ENCODE measurements at places on chromosomes 4 and X. TPM values are rescaled to one million over a fixed set of nuclear protein-coding genes. Genes with fewer than 3 reads are reported as not detected.

DNA sequence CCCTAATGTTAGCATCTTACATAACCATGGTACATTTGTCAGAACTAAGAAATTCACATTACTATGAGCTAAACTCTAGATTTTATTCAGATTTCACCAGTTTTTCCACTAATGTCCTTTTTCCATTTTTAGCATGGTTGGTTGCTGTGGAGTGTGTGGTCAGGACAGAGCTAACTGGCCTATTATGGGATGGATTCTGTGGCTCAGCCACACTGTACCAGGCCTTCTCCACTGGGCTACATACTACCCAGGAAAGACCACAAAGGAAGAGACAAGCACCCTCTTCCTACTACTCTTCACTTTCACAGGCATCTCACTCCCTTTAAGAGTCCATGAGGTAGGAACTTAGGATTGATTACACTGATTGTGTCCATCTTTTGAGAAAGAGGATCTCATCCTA lies 67.4 kb downstream of the ZNF827 start:
- DNase-seq = no peak

- no peak for DNase-seq
Observed at GRCh38 chrX:68045008-68045577, 388.2 kb downstream of the OPHN1 start.

DNA sequence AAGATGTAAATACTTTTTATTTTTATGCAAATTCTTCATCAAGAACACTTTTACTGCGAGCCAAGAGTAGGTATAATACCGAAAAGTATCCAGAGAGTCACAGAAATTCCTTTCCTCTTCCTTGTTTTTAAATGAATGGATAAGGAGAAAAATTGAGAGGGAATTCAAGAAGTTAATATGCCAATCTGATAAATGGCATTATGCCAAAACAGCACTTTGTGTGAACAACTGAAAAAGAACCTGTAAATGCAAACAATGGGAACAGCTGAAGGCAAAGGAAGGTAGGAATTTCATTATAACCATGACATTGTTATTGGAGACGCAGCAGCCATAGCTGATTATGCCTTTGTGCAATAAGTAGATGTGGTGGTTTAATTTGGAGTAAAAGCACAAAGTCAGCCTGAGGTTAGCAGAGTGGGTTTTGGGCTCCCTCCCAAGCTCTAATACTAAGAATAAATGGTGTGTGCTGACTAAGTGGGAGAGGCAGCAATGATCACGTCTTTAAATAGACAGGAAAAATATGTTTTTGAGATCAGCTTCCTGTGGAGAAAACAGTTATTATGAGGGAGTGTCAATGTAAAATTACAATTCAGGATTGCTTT lies 209.8 kb upstream of the NDST4 start:
- no peak for DNase-seq

DNA sequence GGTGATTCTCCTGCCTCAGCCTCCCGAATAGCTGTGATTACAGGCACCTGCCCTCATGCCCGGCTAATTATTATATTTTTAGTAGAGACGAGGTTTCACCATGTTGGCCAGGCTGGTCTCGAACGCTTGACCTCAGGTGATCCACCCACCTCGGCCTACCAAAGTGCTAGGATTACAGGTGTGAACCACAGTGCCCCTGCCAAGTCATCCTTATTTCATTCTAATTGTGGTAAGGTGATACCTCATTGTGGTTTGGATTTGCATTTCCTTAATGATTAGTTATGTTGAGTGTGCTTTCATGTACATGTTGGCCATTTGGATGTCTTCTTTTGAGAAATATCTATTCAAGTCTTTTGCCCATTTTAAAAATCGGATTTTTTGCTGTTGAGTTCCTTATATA lies 93.0 kb downstream of the USP9X start:
- DNase-seq = no peak

DNA sequence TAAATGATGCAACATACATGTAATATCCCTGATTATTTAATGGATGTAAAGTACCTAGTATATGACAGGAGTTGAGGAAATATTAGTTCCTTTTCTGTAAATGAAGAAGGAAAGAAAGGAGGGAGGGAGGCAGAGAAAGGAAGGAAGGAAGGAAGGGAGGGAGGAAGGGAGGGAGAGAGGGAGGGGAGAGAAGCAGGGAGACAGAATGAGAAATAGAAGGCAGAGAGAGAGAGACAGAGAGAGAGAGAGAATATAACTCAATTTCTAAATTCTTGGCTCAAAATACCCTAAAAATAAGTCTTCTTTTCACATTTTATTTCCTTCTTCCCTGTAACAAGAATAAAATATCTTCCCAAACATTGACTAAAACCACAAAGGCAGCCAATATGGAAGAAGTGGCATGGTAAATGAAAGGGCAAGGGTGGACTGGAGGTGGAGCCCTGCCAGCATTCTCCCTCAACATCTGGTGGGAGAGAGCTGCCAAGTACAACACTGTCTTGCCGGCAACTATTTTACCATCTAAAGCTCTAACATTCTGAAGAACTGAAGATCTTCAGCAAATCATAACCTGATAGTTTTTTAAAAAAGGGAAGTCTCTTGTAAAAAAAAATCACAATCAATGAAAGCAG lies 245.1 kb downstream of the PPP3CA start:
- DNase-seq = no peak

- DNase-seq = peak; percentile 22
Observed at GRCh38 chr4:1407657-1408333, 1.6 kb upstream of the NKX1-1 start.

GRCh38 chr4:152075253-152075928 lies 314.6 kb upstream of the GATB start:
- DNase-seq = no peak

- no peak for DNase-seq
Observed at GRCh38 chr4:89314291-89314690, 6.7 kb upstream of the GPRIN3 start.

DNA sequence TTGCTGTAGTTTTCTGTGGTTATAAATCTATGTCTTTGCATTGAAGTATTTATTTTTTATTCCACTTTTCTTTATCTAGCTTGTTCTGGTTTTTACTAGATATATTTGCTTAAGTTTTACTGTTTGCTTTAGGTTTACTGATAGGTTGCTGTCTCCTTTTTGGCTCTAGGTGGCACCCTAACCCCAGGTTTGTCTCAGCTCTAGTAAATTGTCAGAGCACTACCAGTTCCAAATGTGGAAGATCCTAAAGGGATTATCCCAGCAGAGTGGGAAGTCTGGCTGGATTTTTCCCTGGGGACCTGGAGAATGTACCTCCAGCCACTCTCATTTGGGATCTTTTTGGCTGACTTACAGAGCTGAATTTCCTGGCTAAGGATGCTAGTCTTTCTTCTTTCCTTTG lies 106.1 kb downstream of the PBDC1 start:
- peak; percentile 39 for DNase-seq

- no peak for DNase-seq
Observed at GRCh38 chr4:109365939-109366338, 63.5 kb upstream of the COL25A1 start.

GRCh38 chr4:113978561-113979147 lies 793 bp downstream of the ARSJ start:
- DNase-seq = peak; percentile 56

DNA sequence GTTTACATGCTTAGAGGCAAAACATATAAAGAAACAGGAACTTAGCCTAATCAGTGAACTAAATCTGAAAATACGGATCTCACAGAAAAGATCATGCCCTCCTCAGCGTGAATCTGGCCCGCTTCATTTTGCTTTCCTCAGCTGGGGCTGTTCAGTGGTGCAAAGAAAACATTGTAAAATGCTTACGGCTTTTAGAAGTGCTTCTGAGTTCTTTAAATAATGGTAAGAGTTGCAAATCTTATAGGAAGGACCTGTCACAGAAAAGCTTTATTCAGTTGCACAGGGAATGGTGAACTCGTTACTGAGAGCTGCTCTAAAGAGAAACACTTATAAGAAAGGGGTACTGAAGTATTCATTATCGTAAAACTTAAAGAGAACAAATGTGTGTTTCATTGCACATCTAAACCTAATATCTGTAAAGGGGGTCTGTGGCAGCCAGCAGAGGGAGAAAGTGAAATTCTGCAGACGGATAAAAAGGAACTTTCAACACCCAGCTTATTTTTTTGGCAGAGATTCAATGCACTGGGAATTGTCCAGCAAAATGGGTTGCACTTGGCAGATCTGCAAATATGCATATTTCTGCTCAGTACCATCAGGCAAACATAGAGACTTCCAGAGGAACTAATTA lies 139.2 kb upstream of the ANK2 start:
- no peak for DNase-seq

- DNase-seq = no peak
Observed at GRCh38 chrX:72536542-72536941, 36.1 kb downstream of the HDAC8 start.

DNA sequence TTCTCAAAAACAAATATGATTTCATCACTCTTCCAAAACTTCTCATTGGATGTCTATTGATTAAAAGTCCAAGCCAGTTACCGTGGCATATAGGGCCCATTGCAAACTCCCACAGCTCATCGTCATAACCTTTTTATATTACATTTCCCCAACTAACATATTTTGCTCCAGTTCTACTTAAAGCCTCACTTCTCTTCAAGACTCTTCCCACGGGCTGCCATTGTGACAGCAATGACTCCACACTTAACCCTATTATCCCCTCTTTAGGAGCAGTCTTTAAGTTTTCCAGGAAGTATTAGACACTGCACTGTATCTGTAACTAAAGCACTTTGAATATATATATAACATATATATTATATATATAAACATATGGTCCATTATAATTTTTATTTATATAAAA lies 44.5 kb downstream of the DTHD1 start:
- no peak for DNase-seq

- DNase-seq = no peak
Observed at GRCh38 chrX:108053218-108053617, 8.4 kb downstream of the VSIG1 start.

GRCh38 chr4:127622921-127623796 lies 9.6 kb upstream of the INTU start:
- DNase-seq = peak; percentile 86

GRCh38 chrX:71653344-71653743 lies 14.0 kb upstream of the LOC101059915 start:
- DNase-seq = no peak

DNA sequence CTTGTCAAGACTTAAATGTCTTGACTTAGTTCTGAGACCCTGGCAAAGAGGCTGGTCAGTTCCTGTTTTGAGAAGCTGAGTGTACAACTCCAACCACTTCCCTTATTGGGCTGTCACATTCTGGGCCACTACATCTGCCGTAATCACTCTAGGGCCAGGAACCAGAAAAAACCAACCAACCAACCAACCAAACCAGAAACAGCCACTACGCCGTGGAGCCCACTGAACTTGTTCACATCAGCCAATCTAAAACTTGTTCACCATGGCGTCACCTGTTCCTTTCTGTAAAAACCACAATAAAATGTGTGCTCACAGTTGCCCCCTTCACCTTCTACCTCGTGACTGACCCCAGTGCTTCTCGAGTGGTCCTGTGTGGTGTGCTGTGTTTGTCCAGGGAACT lies 107.3 kb downstream of the JADE1 start:
- DNase-seq = no peak

- no peak for DNase-seq
Observed at GRCh38 chr4:145890689-145891088, 47.9 kb downstream of the ZNF827 start.

GRCh38 chrX:46754036-46754435 lies 4.9 kb downstream of the SLC9A7 start:
- DNase-seq = no peak

DNA sequence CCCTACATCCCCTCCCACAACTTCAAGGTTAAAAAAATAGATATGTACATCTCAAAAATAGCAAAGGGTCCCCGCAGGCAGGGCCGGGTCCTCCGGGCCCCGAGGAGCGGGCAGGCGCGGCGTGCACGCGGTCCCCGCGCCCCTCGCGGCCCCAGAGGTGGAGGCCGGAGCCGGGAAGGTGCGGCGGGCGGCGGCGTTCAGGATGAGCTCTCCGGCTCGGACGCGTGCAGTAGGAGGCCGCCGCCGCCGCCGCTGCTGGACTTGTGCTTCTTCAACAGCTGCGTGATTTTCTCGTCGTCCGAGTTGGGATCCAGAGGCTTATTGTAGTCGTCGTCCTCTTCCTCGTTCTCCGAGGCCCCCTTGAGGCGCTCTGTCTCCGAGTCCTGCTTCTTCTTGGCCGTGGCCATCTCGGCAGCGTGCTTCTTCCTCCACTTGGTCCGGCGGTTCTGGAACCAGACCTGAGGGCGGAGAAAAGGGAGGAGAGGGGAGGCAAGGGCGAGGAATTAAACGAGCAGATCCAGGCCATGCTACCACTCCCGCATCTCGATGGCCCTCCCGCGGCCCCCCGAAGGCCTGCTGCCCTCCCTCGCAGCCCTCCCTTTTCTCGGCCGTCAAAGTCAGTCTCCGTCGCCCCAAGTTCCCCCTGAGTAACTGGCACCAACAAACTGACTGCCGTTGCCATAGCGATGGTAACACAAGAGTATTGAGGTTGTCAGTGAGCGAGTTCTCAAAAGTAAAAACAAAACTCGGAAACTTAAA lies 5.8 kb downstream of the NKX6-1 start:
- DNase-seq = peak; percentile 77

GRCh38 chrX:72002875-72003274 lies 92.2 kb downstream of the NHSL2 start:
- peak; percentile 12 for DNase-seq

DNA sequence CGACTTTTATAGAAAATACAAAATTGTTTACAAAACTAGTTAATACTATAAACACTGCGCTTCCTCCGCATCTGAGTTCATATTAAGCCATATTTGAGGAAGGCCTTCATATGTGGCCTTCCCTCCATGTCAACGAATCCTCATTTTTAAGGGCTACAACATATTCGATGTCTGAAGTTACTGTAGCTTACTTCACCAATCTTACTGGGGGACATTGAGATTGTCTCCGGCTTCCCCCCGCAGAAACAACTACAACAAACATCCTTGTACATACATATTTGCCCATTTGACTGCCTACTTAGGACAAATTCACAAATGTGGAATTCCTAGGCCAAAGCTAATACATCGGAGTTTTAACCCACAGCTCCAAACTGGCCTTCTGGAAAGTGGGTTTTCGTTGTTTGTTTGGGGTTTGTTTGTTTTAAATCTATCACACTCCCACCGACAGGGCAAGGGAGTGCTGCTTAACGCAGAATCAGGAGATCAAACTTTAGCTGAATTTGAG lies 581 bp upstream of the FAM114A1 start:
- DNase-seq = no peak

GRCh38 chr4:26199596-26199995 lies 121.2 kb upstream of the RBPJ start:
- no peak for DNase-seq

DNA sequence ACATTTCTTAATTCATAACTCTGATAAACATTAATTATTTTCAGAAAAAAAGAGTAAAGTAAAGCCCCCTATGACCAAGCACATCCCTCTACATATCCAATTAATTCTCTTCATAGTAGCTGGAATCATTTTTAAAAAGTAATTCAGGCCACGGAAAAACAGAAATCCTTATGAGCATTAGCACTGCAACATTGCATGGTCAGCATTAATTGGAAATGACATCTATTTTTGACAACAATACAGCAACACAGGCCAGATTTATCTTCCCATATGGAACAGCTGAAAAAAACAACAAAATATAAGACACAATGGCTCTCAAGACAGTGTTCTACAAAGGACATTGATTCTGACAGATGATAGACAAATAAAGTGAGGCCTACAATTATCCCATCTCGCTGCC lies 236.6 kb downstream of the TMA16 start:
- no peak for DNase-seq

The EGF gene
- 1.1 TPM for total RNA-seq

The IRS4 gene
- 8.9 TPM for total RNA-seq

The STAP1 gene
- not detected for total RNA-seq

The CD40LG gene
- not detected for total RNA-seq

The NAP1L3 gene
- 89.6 TPM for total RNA-seq

The NSDHL gene
- 32.7 TPM for total RNA-seq

The FOXR2 gene
- not detected for total RNA-seq

The OPN1MW2 gene
- total RNA-seq = not detected

The TASL gene
- total RNA-seq = not detected

The NPY2R gene
- 0.09 TPM for total RNA-seq
